Endothelial cell (in vitro differentiated cells): ENCODE measurements at places on chromosomes 1 and 21.

DNA sequence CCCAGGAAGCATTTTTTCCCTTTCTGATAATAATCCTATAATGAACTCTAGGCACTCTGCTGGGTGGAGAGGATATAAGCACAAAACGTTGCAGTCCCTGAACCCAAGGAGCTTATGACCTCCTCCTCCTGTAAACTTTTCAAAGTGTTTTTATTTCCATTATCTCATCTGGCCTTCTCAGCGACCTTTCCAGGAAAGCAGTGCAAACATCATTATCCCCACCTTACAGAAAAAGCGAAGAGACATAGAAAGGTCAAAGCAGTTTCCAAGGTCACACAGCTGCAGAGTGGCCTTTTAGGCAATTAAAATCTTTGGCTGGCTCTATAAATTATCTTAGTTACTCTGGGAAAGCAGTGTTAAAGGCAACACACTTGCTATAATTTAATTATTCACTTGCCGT, 63.8 kb downstream of the OLFML3 start:
- DNase-seq, result no peak

- no peak for DNase-seq
These were observed 22.3 kb downstream of the APP start for GRCh38 chr21:26148071-26148839.

GRCh38 chr21:16976193-16976592, 536.6 kb upstream of the CXADR start:
- no peak for DNase-seq

- DNase-seq, result no peak
These were observed 615.4 kb downstream of the AGBL4 start for GRCh38 chr1:49408346-49408745.

GRCh38 chr21:43835861-43836260, 29.2 kb upstream of the AGPAT3 start:
- DNase-seq, result no peak

DNA sequence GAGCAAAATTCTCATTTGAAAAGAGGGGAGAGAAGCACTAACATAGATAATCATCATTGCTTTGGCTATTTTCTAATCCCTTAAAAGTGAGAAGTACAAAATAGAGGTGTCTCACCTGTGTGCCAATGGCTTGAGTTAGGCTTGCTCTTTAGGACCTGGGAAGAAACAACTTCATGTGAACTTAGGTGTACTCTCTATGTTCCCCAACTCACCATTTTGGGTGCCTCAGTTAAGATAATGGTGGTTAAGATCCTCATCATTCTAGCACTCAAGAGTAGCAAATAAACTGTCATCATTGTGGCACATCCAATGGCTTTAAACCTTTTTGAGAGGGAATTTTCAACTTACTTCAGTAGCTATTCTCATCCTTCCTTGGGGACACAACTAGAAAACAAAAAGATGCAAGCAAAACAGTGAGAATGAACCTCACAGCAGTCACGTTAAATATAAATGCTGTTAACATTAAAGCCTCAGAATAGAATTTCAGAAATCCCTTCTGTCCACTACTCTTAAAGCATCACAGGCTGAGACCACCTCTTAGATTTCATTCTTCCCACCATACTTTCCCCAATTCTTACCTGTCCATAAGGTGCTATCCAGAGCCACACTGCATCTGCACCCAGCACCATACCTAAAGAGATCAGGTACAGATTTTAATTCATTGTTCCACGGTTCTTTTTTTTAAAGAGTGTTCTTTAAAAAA, 1.2 kb downstream of the GAS5 start:
- no peak for DNase-seq

- DNase-seq, result no peak
These were observed 2.7 kb downstream of the TTLL7 start for GRCh38 chr1:83996191-83996590.

GRCh38 chr1:25543005-25543424, 391 bp upstream of the LDLRAP1 start:
- no peak for DNase-seq

DNA sequence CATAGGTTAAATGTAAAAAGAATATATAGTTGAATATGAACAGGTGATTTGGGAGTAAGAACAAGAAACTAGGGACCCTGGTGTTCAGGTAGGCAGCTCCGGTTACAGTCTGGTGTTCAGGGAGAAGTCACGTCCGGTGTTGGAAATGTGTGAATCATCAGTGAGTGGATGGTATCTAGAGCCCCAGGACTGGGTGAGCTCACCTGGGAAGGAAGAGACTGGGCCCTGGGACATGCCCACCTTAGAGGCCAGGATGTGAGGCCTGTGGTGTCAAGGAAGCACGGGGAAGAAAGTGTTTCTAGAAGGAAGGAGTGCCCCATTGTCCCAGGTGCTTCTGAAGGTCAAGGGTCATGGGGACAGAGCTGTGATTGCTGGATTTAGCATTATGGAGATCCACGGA, 1.5 kb upstream of the GJB3 start:
- DNase-seq, result no peak

DNA sequence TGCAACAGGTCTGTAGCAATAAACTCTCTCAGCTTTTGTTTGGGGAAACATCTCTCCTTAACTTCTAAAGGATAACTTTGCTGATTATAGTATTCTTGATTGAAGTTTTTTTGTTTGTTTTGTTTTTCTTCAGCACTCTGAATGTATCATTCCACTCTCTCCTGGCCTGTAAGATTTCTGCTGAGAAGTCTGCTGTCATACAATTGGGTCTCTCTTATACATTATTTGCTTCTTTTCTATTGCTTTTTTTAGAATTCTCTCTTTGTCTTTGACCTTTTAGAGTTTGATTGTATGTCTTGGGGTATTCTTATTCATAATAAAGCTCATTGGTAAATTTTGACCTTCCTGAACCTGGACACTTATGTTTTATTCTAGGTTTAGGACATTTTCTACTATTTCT, 386.3 kb downstream of the MRPL39 start:
- no peak for DNase-seq

GRCh38 chr1:149917571-149918144, at the start of gene SV2A:
SV2A (minus strand) TSS chr1:149917844; CDS start chr1:149913840, 4,004 bp downstream.
- DNase-seq, result peak; percentile 29

GRCh38 chr1:185646202-185646683, 87.9 kb upstream of the HMCN1 start:
- DNase-seq, result peak; percentile 15

- peak; percentile 61 for DNase-seq
These were observed 13.0 kb upstream of the KCNC4 start for GRCh38 chr1:110196917-110197765.

- DNase-seq, result no peak
These were observed 6.9 kb upstream of the REG4 start for GRCh38 chr1:119818181-119818580.

DNA sequence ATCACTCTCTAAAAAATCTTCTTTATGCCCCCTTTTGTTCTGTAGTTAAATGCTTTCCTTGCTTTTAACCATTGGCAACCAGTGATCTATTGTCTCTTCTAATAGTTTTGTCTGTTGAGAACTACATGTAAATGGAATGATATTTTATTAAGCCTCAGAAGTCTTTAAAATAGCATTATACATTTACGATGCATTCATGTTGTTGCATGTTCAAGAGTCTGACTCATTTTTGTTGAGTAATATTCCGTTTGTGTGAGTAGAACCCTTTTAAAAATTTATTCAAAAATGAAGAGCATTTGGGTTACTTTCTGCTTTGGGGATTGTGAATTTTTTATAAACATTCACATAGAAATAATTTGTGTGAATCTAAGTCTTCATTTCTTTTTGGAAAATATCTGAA, 1352.9 kb downstream of the NCAM2 start:
- DNase-seq, result no peak

GRCh38 chr1:171217658-171218443, 30.4 kb upstream of the FMO1 start:
- no peak for DNase-seq

GRCh38 chr1:234478152-234478480, 863 bp downstream of the TARBP1 start:
- DNase-seq, result no peak

- peak; percentile 78 for DNase-seq
These were observed 761 bp downstream of the TNNT2 start for GRCh38 chr1:201376464-201377374.

GRCh38 chr1:181149326-181150125, 61.0 kb downstream of the IER5 start:
- no peak for DNase-seq

GRCh38 chr1:107979926-107980325, 14.9 kb upstream of the VAV3 start:
- no peak for DNase-seq

- DNase-seq, result no peak
These were observed 5.0 kb downstream of the CCNL2 start for GRCh38 chr1:1394116-1394515.

DNA sequence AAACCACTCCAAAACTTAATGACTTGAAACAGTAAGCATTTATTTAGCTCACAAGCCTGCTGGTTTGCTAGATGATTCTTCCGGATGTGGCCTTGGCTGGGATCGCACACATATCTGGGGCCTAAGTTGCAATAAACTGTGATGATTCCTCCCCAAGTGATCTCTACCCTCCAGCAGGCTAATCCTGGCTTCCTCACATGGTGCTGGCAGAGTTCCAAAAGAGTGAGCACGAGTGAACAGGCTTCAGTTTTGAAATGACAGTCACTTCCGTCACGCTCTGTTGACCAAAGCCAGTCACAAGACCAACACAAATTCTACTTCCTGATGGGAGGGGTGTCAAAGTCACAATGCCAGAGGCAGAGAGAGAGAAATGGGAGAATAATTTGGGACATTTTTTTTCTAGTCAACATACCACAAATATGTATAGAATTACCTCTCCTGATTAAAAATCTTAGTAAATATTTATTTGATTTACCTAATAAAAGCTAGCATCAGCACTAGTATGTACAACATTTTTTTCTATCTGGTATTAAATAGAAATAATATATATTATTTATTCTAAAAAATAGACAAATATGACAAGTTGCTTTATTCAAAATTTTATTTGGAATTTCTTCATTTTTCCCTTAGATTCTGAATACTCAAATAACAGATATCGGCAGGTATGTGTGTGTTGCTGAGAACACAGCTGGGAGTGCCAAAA, 292.7 kb downstream of the TPR start:
- peak; percentile 36 for DNase-seq

DNA sequence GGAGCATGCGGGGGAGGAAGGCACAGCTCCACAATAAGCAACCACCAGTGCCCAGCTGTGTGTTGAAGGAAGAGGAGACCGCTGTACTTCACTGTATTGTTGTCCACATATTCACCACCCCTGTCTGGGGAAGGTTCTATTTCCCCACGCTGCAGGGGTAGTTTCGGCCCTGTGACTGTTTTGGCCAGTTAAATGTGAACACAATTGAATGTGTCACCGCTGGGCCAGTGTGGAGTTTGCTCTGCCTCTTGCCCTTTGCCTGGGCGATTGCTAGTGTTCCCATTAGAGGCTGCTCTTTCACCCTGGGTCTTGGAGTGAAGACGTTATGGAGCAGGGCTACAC, 32.6 kb downstream of the UBE4B start:
- peak; percentile 7 for DNase-seq

DNA sequence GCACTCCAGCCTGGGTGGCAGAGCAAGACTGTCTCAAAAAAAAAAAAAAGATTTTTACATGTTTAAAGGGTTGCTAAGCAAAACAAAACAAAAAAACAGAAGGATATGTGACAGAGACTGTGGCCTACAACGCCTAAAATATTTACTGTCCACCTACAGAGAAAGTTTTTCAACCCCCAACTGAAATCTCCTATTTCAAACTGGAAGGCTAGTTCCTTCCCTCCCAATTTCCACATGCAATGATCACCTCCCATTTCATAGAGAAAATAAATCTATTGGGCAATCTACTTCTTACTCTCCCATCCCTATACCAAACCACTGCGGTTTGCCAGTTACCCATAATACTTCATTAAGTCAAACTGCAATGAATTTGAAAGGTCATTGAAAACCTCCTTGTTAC, 74.2 kb downstream of the ST3GAL3 start:
- no peak for DNase-seq

GRCh38 chr1:165858967-165859845, 31.8 kb downstream of the UCK2 start:
- no peak for DNase-seq

DNA sequence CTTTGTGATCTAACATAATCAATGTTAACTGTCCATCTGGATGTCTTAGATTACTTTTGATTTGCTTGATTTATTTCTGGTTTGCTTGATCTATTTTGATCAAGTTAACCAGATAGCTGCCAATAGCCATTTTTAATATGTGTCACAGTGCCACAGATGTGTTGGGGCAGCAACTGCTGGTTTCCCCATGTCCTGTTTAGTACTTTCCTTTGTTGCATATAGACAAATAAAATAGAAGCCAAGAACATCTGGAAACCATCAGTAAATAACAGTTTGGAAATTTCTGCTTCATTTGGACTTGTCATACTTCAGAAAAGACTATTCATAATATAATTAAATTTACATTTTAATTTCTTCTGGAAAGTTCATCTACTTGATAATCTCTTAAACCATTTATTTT, 145.6 kb upstream of the C21orf91 start:
- DNase-seq, result no peak

- no peak for DNase-seq
These were observed 48.4 kb downstream of the JAK1 start for GRCh38 chr1:64917907-64918306.

- no peak for DNase-seq
These were observed 27.0 kb downstream of the SDC3 start for GRCh38 chr1:30881319-30882181.

GRCh38 chr1:210981490-210981889, 152.5 kb downstream of the KCNH1 start:
- no peak for DNase-seq

- DNase-seq, result no peak
These were observed 232.3 kb downstream of the GRIK3 start for GRCh38 chr1:36802018-36802417.

GRCh38 chr1:158179301-158180041, 1.2 kb upstream of the CD1D start:
- DNase-seq, result no peak

DNA sequence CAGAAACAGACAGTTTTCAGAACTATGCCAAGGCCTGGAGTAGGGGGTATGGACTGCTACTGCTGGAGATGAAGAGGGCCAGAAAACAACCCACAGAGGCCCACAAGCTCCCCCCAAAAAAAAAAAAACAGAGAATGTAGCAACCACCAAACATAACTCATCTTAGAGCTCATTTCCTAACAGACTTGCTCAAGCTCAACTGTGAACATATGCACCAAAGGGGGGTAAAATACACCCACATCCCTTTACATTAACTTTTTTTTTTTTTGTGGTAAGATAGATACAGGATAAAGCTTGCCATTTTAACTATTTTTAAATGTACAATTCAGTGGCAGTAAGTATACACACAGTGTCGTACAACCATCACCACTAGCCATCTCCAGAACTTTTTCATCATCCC, 36.0 kb downstream of the SEC16B start:
- DNase-seq, result no peak

DNA sequence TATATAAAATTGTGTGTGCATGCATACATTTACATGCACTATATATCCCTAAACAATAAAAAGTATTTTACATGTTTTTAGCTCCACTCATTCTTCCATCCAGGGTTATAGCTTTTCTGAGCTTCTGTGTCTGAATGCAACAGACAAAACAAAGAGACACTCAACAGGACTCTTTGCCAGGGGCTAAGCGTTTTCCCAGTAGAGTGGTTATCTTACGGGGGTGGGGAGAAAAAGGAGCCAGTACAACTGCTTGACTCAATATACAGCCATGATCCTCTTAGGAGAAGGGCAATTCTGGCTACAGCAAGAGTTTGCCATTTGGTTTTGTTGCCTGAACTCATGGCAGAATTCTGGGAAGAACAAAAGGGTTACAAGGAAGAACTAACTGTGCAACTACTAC, 14.6 kb upstream of the PPP2R5A start:
- DNase-seq, result no peak
